A549 treated with ZK216348 at 1 μM for 4 hours (cell line): ENCODE measurements at places on chromosomes 7 and 10. TPM values are rescaled to one million over a fixed set of nuclear protein-coding genes. Genes with fewer than 3 reads are reported as not detected.

The PLPP4 gene
- 0.25 TPM in 1 of 5 replicates, not detected in the others for total RNA-seq

The NACAD gene
- 0.14 to 0.39 TPM (median 0.35 TPM) in 5 replicates for total RNA-seq

The PNLIPRP1 gene
- not detected in 5 replicates for total RNA-seq

The LLCFC1 gene
- total RNA-seq = not detected in 5 replicates

The CREB5 gene
- 2.1 to 4.2 TPM (median 3.6 TPM) in 5 replicates for total RNA-seq

The TBL2 gene
- total RNA-seq = 45.9 to 53.3 TPM (median 53.2 TPM) in 5 replicates

The IMMP2L gene
- total RNA-seq = 15.7 to 22.2 TPM (median 17.8 TPM) in 5 replicates

The RBM33 gene
- total RNA-seq = 21.7 to 31.9 TPM (median 26.1 TPM) in 5 replicates

The HOXA5 gene
- total RNA-seq = 3.2 to 7.3 TPM (median 5.8 TPM) in 5 replicates

The TET1 gene
- 0.26 to 0.64 TPM (median 0.58 TPM) in 5 replicates for total RNA-seq

The MMRN2 gene
- 0.57 to 1.4 TPM (median 1.0 TPM) in 5 replicates for total RNA-seq

The PPIF gene
- total RNA-seq = 125 to 189 TPM (median 143 TPM) in 5 replicates

The IL2RA gene
- not detected in 5 replicates for total RNA-seq
